NCI-H1436 (cell line): ENCODE measurements at places on chromosomes 4 and X.

GRCh38 chr4:54754394-54754793 is 96.6 kb downstream of the KIT start:
- no peak for DNase-seq

DNA sequence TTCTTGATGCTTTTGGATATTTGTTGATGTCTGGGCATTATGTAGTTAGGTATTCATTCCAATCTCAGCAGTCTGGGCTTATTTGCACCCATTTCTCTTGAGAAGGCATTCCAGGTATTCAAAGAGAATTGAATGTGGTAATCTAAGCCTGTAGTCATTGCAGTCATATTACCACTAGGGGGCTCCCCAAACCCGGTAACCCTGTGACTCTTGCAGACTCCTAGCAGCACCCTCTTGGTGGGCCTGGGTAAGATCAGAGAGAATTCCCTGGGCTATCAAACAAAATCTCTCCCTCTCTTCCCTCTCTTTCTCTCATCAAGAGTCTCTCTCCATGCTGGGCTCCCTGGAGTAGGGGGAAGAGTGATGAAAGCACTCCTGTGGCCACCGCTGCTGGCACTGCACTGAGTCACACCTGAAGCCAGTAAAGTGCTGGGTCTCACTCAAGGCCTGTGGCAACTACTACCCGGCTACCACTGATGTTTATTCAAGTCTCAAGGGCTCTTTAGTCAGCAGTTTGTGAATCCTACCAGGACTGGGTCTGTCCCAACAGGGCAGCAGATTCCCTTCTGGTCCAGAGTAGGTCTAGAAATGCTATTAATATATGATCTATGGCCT is 187.7 kb upstream of the NUDT10 start:
- peak; percentile 5 for DNase-seq

DNA sequence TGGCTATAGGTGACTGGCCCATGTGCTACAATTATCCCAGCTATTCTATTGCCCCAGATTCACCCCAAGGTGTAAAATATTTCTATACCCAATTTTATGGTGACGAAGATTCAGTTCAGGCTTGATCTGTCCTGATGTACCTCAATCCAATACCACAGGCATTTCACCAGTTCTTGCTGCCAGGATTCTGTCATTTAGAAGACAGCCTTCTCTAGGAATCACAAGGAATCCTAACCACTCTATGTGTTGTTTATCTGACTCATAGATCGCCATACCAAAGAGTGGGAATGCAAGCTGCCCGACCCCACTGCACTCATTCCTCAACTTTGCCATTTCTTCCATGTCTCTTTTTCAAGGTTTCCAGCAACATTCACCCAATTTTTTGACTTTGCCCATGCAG is 355.0 kb upstream of the EMCN start:
- DNase-seq, result no peak

DNA sequence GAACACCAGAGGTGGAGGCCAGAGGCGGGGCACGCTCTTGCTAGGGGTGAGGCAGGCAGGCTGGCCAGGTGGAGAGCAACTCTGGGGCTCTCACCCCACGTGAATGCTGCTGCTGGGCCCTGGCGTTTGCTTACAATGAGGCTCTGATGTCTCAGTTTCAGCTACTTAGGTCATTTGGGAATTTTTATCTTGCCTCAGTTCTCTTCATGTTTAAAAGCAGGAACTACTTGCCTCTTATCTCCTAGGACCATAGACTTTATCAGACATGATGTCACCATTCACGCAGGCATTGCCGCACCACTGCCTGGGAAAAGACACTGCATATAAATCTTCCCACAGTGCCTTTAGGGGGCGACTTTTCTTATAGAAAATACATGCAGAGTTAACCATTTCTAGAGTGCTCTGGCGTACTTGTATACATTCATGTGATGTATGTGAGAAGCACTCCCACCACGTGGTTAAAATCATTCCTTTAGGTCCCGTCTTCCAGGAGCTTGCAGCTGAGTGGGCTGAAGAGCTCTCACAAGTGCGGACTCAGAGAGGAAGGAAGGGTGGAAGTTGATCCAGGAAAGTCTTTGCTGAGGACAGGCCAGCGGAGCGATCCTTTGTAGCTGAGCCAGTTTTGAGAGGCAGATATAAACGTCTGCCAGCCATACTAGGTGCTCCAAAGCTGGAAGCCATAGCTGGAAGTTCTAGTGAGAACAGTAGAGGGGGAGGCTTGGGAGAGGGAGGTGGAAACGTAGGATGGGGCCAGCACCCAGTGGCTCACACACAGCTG is 84.3 kb upstream of the CLDN34 start:
- DNase-seq, result no peak

GRCh38 chrX:131745942-131746489 is 202.1 kb downstream of the OR13H1 start:
- no peak for DNase-seq

- no peak for DNase-seq
Observed at GRCh38 chr4:97912156-97912555, 231.1 kb downstream of the STPG2 start.

DNA sequence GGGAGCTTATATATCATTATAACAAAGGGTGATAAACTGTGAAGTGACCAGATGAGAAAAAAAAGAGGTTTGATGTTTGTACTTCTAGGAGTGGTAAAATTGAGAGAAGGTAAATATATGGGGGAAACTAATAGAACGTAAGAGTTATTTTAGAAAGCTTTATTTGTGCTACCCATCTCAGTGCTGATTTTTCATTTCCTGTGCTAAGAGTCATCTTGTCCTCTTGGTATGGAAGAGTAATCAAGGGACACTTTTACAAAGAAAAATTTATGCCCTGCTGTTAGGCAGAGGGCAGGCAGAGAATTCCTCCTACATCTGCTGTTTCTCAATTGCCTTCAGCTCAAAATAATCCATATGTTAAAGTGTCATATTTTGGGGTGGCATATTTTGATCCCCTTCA is 49.6 kb upstream of the BMP2K start:
- DNase-seq, result no peak

- no peak for DNase-seq
Observed at GRCh38 chr4:52641854-52642563, 17.1 kb downstream of the USP46 start.

DNA sequence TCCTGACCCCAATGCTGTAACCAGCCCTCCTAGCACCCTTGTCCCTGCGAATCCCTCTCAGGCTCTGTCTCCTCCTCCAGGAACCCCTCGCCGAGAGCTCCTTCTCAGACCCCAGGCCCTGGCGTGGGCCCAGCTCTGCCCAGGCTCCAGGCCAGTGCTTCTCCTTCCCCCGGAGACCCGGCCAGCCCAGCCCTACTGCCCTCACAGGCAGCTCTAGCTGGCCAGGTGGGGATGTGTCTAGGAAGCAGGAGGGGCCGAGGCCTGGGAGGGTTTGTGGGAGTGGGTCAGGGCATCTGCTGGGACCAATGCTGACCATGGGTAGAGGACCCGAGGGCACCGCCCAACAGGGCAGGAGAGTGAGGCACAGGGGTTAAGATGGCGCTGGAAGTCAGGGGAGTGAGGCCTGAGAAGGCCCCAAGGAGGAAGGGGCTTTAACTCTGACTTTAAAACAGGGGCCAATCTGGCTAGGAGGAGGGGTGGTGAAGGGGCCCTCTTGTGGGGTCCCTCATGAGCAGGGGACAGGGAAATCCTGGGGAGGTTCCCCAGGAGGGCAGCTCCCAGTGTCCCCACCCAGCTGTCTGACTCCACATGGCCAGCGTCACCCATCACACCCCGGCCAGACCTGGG is 64.7 kb upstream of the NKX1-1 start:
- no peak for DNase-seq

DNA sequence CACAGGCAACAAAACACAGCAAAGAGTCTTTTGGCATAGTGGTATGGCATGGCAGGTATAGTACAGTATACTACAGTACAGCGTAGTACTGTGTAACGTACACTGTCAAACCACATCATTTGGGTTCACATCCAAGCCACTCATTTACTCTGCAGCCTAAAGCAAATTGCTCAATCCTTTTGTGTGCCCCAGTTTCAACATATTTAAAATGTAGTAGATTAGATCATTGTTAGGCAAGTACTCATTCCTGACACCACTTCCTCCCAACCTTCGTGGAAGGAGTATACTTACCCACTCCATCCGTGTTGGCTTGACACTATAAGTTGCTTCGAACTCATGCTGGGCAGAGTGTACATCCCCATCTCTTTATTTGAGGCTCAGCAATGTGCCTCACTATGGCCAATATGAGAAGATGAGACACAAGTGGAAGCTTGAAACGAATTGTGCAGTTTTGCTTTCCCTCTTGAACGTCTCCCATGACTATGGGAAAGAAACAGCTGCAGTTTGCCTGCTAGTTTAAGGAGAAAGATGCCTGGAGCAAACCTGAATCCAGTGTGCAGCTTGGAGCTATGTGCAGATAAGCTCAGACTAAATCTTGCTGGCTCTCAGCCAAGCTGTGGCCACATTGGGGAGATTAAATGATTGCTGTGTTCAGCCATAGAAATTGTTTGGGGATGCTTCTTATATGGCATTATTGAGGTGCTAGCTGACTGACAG is 85.7 kb upstream of the TBL1X start:
- no peak for DNase-seq

- no peak for DNase-seq
Observed at GRCh38 chr4:4559596-4559995, 17.7 kb upstream of the STX18 start.

GRCh38 chrX:147476008-147476407 is 435.7 kb upstream of the FMR1 start:
- peak; percentile 34 for DNase-seq

- peak; percentile 13 for DNase-seq
Observed at GRCh38 chr4:105139646-105140045, 7.0 kb upstream of the TET2 start.

GRCh38 chrX:149825424-149825823 is 43.7 kb downstream of the MAGEA9 start:
- peak; percentile 52 for DNase-seq

DNA sequence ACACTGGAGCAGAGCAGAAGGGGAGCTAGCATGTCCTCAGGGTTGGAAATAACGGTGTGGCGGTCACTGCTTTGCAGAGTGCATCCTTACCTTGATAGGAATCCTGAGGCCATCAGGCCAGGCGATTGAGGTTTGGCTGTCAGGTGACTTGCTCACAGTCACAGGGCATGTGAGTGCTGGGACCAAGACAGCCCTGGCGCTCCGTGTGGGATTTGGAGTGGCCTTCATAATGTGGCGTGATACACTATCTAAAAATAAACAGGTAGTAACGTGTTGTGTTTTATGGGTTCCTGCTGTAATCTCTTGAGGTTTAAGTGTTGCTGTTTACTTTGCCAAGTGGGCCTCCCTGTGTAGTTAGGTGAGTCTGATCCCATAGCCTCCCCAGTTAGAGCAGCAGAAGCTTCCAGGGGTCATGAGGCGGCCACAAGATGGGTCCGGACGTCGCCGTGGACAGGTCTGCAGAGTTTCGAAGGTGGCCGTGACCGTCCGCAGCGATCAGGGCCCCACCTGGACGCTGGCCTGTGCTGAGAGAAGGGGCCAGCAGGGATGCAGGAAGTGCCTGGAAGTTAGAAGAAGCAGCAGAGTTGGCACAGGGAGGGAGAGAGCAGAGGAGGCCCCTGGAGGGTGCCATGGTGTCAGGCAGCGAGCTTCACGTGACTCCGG is 27.7 kb downstream of the RGS12 start:
- no peak for DNase-seq

- DNase-seq, result no peak
Observed at GRCh38 chrX:54708404-54708803, 89.7 kb downstream of the ITIH6 start.

DNA sequence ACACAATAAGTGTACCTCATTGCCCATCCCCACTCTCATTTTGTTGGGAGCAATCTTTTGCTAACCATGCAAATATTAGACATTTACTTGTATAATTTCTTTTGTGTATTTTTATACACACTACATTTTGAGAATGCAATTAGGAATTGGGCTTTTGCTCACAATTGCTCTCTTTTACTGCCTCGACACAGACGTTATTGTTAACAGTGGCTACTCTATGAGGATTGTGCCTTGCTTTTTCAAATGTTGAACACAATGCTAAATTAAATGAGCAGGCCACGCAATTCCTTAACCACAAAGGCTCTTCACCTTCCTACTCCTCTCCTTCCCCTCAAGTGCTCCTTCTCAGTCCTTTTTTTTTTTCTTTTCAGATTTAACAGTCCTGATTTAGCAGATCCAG is 42.8 kb upstream of the HPF1 start:
- no peak for DNase-seq

DNA sequence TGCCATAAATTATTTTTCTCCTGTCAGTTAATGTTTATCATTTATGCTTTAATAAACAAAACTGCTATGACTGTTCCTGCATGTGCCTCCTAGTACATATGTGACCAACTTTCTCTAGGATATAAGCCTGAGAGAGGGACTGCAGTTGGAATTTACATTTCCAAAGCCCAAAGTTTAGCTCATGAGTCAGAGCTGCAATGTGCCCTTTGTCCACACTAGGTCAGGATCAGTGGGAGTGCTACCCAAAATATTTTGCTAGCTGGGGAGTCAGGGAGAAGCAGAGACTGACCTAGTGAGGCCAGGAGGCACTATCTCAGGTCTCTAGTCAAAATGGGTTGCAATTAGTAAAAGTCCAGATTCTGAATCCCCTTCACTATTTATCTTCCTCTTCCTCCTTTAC is 92.7 kb downstream of the AR start:
- no peak for DNase-seq

DNA sequence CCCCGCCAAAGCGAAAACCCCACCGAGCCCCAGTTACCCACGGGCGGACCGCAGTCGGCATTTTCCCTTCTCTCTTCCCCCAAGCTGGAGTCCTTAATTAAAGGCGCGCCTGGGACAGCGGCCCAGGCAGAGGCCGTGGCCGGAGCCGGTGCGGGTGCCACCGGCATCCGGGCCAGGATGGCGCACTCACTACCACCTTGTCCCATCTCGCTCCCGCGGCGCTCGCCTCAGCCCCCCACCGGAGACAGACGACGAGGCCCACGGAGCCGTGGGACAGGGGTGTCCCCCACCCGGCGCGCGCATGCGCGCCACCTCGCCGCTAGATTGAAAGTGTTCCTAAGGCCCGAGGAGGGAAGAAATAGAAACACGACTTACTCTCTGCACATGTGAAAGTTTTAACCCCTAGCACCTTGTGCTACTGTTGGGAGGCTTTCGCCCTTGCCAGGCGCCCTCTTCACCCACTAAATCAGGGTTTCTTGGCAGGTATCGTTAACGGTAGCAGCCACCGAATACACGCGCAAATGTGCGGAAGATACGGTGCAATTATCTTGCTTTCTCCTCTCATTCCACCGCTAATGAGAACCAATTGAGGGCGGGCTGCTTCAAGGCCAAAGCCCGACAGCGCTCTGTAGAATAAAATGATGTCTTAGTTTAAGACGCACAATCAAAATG is 64.3 kb upstream of the CCDC160 start:
- no peak for DNase-seq

GRCh38 chrX:77450996-77451395 is 3.8 kb downstream of the FGF16 start:
- DNase-seq, result no peak
